Endothelial cell (in vitro differentiated cells): ENCODE measurements at places on chromosomes 5 and 9.

GRCh38 chr5:174358276-174358675 lies 312.8 kb downstream of the NSG2 start:
- no peak for DNase-seq

DNA sequence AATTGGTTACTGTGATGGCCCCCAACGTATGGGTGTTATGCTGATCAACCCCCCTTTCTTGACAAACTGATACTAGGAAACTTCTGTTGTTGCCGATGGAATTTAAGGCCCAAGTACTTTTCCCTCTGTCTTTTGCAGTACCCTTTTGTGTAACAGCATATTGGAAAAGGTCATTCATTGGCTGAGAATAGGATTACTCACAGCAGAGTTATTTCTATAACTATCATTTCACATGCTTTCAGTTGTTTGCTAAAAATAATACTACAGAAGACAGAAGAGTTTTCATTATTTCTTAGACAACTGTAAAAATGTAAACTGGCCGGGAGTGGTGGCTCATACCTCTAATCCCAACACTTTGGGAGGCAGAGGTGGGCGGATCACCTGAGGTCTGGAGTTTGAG lies 329.5 kb downstream of the KIAA0825 start:
- no peak for DNase-seq

GRCh38 chr5:122730456-122730855 lies 44.4 kb upstream of the SNX2 start:
- DNase-seq, result no peak

- DNase-seq, result no peak
Observed at GRCh38 chr5:180755601-180756000, 15.7 kb upstream of the OR2Y1 start.
